CD4-positive, CD25-positive, alpha-beta regulatory T cell (primary cell): ENCODE measurements at places on chromosomes 7 and 10. TPM values are rescaled to one million over a fixed set of nuclear protein-coding genes. Genes with fewer than 3 reads are reported as not detected.

The GIMAP6 gene
- 43.8 TPM for total RNA-seq

The STAG3 gene
- 6.2 TPM for total RNA-seq

The SAMD9L gene
- 46.3 TPM for total RNA-seq

The DNAJC1 gene
- total RNA-seq: 23.2 TPM

The AGAP6 gene
- total RNA-seq: 18.9 TPM

The FFAR4 gene
- total RNA-seq: not detected

The TSPAN33 gene
- total RNA-seq: 4.5 TPM
